Kidney (tissue), 22 donors: ENCODE measurements at places on chromosomes 1 and 21.

- no peak for DNase-seq
These were observed 12.8 kb upstream of the ZSCAN20 start for GRCh38 chr1:33459691-33460090.

DNA sequence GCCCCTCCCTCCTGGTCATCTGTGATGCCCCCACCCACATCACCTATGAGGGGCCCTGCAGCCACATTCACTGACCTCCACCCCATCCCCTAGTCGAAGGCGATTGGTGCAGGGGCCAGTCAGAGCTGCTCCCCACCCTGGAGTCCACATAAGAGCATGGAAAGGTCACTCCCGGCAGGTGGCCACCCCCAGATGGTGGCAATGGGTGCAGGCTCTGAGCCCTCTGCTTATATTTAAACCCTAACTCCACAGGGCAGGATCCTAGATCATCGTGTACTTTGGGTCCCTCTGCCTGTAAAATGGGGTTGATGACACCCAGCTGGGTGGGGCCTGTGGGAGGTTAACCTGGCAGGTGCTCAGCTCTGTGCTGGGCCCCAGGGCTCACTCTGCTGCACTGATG, 186.8 kb upstream of the C1orf174 start:
- no peak for DNase-seq

DNA sequence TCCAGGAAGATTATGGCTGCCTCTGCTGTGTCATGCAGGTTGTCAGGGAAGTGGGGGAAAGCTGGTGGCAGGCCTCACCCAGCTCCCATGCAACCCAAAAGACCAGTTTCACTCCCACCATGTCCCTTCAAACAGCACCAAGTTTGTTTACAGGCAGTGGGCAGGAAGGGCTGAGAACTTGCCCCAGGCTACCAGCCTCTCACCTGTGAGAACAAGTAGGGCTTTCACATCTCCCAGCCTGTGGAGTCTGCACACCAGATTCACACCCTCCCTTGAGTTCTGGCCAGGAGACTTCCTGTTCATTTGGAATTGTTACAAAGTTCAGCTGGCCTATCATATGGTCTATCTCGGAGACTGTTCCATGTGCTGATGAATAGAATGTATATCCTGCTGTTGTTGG, 27.8 kb downstream of the RPAP2 start:
- DNase-seq: no peak

DNA sequence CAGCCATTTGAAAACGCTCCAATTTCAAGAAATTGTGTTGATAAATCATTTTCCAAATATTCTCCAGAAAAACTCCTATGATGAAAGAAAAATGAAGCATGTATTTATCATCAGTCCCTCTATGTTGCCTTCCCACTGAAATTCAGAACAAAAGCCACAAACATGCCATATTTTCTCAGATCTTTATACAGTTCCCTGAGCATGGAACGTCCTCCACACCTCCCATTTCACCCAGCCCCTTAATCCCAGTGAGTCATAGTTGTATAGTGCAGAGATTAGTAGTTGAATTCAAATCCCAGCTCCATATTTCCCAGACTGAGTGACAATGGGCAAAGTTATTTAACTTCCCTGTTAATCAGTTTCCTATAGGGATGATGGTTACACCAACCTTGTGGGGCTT, 20.6 kb upstream of the NPL start:
- no peak for DNase-seq

DNA sequence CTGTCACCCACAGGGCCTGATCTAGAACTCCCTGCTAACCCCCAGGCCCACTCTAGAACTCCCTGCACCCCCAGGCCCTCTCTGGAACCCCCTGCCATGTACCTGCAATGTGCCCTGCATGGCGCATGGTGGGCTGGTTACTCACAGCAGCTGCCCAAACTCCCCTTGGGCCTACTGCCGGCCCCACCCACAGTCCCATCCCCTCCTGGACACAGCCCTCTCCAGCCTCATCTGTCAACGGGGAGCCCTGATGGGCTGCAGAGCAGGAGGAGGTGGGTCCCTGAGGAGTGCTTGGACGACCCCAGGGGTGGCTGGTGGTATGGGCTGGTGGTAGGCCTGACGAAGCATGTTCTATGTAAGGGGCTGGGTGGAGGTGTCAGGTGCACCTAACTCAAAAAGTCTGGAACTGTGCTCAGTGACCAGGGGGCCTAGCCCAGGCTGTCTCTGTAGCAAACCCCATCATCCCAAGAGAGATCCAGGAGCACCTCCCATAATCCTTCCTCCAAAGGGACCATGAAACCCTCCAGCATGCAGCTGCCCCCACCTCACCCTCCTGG, 19.0 kb upstream of the PRSS38 start:
- no peak for DNase-seq

- no peak for DNase-seq
These were observed 143.9 kb downstream of the RUNX1 start for GRCh38 chr21:34905218-34905537.
